Upper lobe of right lung (tissue), 1 donor: ENCODE measurements at places on chromosomes 12 and 14. TPM values are rescaled to one million over a fixed set of nuclear protein-coding genes. Genes with fewer than 3 reads are reported as not detected.
A peak's percentile ranks its signal among the peaks of the same experiment; 100 is the strongest.

GRCh38 chr12:112431965-112432364 is 13.2 kb downstream of the PTPN11 start:
- DNase-seq: no peak

- DNase-seq: no peak
Measured at GRCh38 chr12:112029301-112029700, 16.1 kb downstream of the ERP29 start.

DNA sequence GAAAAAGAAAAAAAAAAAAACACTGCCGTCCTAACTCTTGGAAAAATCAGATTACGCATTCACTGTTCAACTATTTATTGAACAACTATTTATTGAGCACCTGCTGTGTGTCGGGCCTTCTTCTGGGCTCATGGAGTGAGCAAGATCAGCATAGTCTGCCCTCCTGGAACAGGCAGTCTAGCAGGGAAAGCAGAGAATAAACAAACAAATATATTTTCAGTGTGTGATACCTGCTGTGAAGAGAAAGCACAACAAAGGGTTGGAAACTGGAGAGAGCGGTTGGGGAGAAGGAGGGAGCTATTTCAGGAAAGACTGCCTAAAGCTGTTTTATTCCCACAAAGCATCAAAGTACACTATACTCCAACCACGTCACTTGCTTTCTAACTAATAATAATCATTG is 10.8 kb downstream of the PROX2 start:
- DNase-seq: no peak

GRCh38 chr12:50537538-50537919 is 32.7 kb downstream of the DIP2B start:
- no peak for DNase-seq

GRCh38 chr12:89493670-89494302 is 30.8 kb downstream of the GALNT4 start:
- DNase-seq: no peak

GRCh38 chr14:71400871-71401321 is 493.6 kb downstream of the PCNX1 start:
- no peak for DNase-seq

DNA sequence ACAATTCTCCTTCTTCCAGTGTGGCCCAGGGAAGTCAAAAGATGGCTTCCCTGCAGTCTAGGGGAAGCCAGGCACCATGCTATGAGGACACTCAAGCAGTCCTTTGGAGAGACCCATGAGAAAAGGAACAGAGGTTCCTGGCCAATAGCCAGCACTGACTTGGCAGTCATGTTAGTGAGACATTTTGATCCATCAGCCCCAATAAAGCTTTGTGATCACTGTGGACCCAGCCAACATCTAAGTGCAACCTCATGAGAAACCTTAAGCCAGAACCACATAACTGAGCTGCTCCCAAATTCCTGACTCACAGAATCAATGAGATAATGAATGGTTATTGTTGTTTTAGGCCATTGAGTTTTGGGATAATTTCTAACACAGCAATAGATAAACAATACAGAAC is 51.0 kb upstream of the NAP1L1 start:
- DNase-seq: no peak

- peak; percentile 95 for DNase-seq
Measured at GRCh38 chr14:88824314-88825077, at the start of gene TTC8. Gene TTC8 (plus strand): TSS chr14:88824651. CDS start chr14:88824708, 57 bp downstream.

DNA sequence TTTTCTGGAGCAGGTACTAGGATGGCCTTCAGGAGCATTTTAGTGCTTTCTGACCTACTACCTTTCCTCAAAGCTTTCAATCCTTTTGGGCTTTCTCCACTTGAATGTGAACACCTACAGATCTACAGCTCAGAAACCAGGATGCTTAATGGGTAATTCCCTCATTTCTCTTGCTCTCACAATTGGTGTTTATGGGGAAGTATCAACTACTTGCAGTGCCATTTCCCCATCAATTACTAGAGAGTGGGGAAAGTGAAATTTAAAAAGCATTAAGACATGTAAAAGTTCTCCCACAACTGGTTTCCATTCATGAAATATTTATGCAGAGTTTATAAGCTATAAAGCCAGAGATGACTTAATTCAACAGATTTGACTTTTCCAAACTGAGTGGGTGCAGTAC is 2.1 kb upstream of the YY1 start:
- no peak for DNase-seq

Gene TTC9
- total RNA-seq: 6.7 TPM

Gene TAS2R43
- total RNA-seq: not detected

Gene NXPH4
- not detected for total RNA-seq
